ENCODE measurements at places on chromosomes 5 and 9.

DNA sequence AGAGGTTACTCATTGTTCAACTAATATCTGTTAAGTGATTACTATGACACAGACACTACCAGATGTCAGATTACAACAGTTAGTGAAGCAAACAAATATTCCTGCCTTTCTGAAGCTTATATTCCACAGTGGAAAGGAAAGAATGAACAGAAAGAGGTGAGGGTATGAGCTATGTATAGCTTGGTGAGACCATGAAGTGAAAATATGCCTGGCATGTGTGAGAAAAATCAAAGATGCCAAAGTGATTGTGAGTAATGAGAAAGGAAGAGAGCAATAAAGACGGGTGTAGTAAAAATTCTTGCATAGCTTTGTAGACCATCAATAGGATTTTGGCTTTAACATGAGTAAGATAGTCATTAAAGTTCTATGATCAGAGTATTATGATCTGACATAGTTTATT, 734.5 kb upstream of the NUDT12 start:
- DNase-seq, result no peak

GRCh38 chr5:375336-375920, 53.9 kb downstream of the AHRR start:
- DNase-seq, result no peak

DNA sequence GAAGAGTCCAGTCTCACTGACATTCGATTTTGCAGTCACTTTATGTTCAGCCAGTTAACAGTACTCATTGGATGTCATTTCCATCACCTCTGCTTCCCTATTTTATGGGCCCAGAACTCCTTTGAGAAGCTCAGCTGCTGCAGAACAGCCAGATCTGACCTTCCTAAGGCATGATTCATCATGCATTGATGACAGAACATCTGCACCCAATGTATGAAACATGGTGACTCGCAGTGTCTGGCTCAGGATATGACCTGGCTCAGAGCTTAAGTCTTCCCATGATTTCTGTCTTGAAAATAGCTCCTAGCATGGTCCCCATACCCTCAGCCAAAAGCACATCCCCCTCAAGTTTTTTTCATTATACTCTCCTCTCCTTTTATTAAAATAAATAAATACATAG, 92.6 kb upstream of the TRIM32 start:
- DNase-seq, result no peak

DNA sequence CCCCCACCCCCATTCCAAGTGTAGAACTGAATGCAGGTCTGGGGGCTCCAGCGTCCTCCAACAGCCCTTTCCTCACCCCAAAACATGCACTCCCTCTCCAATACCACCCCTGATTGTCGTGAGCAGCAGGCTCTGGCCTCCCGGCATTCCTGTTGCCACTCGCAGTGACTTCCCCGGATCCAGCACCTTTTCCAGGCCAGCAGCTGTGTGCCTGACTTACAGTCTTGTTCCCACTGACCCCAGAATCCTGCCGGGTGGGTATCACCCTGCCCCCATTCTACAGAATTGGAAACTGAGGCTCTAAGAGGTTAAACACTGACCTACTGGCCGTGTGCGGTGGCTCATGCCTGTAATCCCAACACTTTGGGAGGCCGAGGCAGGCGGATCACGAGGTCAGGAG, 127.2 kb downstream of the OLFM1 start:
- DNase-seq, result no peak

- DNase-seq, result no peak
Measured at GRCh38 chr5:13865312-13865711, 79.2 kb downstream of the DNAH5 start.

DNA sequence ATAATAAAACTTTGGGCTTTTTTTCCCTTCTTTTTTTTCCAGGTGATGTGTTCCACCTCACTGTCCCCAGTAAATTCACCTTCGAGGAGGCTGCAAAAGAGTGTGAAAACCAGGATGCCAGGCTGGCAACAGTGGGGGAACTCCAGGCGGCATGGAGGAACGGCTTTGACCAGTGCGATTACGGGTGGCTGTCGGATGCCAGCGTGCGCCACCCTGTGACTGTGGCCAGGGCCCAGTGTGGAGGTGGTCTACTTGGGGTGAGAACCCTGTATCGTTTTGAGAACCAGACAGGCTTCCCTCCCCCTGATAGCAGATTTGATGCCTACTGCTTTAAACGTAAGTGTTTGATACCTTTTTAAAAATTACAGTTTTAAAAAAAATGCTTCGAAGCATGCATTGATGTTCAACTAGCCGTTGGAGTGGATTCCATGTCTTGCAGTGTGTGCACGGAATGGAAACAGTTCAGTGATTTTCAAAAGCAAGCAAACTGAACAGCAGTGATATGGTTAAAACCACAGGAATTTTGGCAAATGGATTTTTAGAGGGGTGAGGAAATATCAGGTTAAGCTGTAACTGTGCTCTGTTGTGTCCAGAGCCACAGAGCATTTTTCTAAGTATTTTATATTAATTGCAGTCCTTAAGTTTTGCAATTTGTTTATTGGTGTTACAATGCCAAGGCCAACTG, 40.7 kb downstream of the VCAN start:
- no peak for DNase-seq

DNA sequence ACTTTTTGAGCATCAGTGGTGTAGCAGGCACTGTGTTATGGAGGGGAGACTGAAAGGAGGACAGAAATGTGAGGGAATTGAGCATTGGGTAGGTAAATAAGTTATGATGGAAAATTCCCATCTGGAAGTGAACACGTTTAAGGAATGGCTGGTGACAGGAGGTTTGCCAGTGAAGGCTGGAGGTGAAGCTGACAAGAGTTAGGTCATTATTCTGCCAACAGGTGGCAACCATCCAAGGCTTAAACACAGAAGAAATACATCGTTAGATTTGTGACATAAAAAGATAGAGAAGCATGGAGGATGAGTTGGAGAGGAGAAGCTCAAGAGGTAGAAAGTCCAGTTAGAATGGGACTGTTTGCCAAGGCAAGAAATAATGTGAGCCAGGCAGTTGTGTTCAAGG, 455.3 kb upstream of the SGCD start:
- no peak for DNase-seq

DNA sequence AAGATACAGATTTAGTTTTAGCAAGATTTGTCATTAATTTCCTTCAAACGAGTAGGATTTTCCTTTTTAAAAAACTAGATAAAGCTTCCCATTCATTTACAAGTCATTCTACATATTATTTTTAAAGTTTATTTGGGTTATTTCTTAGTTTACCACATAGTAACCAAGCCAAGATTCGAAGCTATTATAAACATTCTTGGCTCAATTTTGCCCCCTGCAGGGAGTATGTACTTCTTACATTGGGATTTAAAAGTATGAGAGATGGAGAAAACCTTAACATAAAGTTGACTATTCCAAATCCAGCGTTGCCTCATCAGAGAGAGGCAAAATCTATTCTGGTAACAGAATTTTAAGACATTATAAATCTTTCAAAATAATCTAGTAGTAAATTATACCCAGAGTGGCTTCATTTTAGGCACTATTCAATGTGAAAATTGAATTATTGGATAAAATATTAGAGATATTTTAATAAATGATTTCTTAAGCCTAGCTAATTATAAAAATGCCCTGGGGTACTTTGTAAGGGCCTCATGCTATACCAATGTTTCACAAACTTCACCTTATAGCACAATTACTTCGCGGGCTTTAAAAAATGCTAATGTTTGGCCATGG, 39.1 kb downstream of the FBN2 start:
- no peak for DNase-seq

DNA sequence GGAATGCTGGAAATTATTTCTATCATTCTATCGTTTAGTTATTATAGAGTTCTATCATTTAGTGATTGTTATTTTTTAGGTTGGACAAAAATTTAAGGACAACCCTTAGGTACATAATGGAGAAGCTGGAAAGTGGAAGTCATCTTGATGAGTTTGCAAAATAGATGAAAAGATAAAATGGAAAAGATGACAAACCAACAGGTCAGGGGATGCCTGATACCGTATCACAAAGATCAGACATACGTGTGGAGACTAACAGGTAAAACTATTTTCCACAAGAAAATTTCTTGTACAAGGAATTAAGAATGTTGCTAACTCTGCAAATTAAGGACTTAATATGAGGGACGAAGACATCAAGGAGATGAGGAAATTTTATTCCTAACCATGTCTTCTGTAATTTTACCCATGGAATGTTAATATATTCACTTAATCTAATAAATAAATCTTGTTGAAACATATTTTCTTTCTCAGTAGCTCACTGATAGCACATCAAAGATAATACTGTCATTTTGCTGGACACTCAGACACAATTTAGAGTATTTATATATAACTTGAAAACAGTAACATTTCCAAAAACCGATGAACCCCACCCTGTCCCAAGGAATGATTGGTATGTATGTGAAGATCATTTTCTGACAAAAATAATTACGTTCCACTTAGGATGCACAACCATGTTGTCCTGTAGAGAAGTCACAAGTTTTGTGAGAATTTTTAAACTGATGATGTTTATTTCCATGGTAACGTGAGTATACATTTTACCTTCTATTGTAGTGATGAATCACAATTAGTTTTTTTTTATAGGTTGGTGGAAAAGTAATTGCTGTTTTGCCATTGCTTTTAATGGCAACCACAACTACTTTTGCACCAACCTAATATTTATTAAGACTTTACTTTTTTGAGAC, 2.6 kb downstream of the LURAP1L start:
- no peak for DNase-seq

DNA sequence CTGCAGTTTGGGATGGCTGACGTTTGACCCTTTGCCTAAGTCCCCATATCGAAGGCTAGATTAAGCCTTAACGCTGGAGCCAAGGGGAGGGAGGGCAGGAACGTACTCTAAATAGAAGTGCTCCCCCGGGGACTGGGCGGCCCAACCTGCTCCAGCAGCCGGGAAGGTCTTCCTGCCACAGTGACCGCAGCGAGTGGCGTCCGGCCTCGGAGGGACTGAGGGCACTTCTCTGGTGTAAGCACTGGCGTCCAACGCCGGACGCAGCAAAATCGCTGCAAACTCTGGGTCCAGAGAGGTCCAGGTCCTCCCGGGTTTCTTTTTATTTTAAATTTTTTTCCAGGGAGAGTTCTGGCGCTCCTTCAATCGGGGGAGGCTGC, 505 bp upstream of the ACER2 start:
- DNase-seq, result no peak
